ENCODE measurements at places on chromosomes 4 and X.

GRCh38 chrX:112627206-112627605, 52.5 kb downstream of the LHFPL1 start:
- no peaks in the 10 kb centered on the region for H3K4me1 ChIP-seq
- H3K36me3 ChIP-seq: no peaks in the 10 kb centered on the region
- no peak for DNase-seq
- H3K27me3 ChIP-seq: no peaks in the 10 kb centered on the region

DNA sequence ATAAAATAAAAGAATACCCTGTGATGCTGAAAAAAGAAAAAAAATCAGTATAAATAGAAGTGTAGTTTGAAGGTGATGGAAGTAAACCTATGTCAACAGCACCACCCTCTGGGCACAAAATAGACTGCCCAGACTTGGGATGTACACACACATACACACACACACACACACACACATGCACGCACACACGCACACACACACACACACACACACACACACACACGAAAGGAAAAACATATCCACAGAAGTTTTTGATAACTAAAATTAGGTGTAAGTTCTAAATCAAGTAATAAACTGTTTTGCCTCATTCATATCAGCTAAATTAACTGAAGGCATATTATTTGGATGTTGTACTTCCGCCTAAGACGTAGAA, 40.5 kb downstream of the ANXA5 start:
- H3K27ac ChIP-seq: no peak overlapping the region
- no peaks in the 10 kb centered on the region for H3K36me3 ChIP-seq
- no peaks in the 10 kb centered on the region for H3K4me1 ChIP-seq
- H3K4me3 ChIP-seq: no peak overlapping the region
- no peaks in the 10 kb centered on the region for H3K27me3 ChIP-seq

DNA sequence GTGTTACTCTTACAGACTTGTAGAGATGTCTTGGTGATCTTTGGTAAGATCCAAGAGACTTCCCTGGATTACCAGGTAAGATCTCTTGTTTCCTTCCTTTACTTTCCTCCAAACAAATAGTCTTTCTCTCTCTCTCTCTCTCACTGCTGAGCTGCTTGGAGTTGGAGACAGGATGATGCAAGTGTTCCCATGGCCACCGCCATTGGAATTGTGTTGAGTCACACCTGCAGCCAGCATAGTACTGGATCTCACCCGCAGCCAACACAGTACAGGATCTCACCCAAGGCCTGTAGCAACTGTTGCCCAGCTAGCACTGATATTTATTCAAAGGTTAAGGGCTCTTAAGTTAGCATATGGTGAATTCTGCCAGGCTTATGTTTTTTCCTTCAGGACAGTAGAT, 1080.9 kb downstream of the FAT4 start:
- no peak overlapping the region for H3K27ac ChIP-seq
- no peaks in the 10 kb centered on the region for H3K27me3 ChIP-seq
- DNase-seq: no peak
- no peak overlapping the region for H3K4me3 ChIP-seq
- H3K4me1 ChIP-seq: no peaks in the 10 kb centered on the region

DNA sequence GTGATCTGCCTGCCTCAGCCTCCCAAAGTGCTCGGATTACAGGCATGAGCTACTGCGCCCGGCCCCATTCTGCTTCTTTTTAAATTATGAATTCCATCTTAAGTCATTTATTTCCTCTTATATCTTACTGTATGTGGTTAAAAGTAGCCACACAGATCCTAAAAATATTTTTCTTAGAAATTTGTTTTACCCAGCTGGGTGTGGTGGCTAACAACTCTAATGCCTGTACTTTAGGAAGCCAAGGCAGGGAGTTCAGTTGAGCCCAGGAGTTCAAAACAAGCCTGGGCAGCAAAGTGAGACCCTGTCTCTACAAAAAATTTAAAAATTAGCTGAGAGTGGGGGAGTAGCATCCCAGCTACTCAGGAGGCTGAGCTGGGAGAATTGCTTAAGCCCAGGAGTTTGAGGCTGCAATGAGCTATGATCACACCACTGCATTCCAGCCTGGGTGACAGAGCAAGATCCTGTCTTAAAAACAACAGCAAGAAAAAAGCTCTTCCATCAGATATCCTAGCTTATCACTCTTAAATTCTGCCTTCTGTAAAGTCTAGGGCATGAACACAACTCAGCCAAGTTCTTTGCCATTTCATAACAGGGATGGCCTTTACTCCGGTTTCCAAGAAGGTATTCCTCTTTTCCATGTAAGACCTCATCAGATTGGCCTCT, 15.1 kb upstream of the AFF1 start:
- H3K36me3 ChIP-seq: no peaks in the 10 kb centered on the region
- no peak for DNase-seq
- no peaks in the 10 kb centered on the region for H3K4me1 ChIP-seq
- H3K4me3 ChIP-seq: no peak overlapping the region
- H3K27me3 ChIP-seq: no peaks in the 10 kb centered on the region
- H3K27ac ChIP-seq: no peak overlapping the region

- H3K27me3 ChIP-seq: no peaks in the 10 kb centered on the region
- no peaks in the 10 kb centered on the region for H3K36me3 ChIP-seq
- peaks cover 5% of the 10 kb centered on the region for H3K4me1 ChIP-seq
- no peak overlapping the region for H3K27ac ChIP-seq
- DNase-seq: no peak
Measured at GRCh38 chrX:30414144-30414543, 105.0 kb upstream of the NR0B1 start.
